ENCODE measurements at places on chromosomes 6 and 20.

- DNase-seq = no peak
Measured at GRCh38 chr6:14009431-14009830, 84.7 kb downstream of the RNF182 start.

- DNase-seq = no peak
Measured at GRCh38 chr6:111846066-111846465, 27.2 kb downstream of the FYN start.

DNA sequence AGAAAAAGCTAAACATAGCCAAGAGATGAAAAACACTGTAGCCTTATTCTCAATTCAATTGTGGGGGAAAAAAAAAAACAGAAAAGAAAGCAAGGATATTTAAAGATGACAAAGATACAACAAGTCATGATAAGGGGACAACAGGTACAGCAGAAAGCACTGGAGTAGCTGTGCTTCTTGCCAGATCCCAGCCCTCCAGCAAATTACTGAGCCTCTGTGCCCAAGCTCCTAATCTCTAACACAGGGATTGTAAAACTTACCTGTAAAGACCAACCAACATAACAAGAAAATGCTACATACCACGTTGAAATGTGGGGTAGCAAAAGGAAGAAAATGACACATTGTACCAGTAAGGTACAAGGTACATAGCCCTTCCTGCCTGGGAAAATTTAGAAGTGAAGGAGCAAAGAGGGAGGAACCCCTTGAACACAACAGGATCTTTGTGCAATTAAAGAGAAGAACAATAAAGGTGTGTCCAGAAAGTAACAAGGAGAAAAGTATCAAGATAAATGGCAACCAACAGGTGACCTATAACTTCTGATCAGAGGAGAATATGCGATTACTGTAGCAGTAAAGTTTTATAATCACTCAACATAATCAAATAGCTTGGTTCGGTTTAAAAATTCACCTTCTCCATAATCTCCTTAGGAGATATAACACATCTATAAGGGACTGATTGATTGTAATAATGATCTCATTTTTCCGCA is 30.6 kb downstream of the PREP start:
- no peak for DNase-seq

DNA sequence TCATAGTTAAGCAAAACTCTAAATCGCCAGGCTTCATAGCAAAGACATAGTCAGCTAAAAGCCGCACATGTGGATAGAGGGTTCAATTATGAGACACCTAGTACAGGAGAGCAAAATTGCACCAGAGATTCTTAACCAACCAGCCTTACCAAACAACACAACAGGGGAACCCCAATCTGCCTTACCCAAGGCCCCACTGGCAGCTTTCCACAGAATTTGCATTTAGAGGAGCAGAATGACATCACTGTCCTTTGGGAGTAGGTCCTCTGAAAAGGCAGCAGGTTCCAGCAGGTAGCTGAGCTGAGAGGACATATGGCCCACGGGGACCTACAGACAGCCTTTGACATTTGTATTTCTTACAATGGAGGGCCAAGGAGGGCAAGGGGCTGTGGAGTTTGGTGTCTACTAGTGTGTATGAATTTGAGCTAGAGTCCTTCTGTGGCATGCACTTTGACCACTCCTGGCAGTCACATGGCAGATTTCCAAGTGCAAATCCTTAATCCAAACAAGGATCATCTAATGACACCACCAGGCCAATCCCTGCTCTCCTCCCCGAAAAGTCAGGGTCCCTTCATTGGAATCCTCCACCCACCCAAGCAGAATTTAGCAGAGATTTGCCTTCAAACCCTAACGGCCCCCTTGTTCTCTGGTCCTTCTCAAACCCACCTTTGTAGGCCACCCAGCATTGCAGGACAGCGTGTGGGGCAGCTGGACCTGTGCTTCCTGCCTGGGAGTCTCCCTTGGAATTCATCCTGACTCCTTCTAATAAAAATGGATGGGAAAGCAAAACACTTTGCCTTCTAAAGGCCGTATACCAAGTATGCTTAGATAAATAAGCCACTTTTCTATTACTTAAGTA is 171.2 kb upstream of the SUPT3H start:
- no peak for DNase-seq

- no peak for DNase-seq
Measured at GRCh38 chr20:44914924-44915323, 5.1 kb downstream of the PABPC1L start.

Measured in stimulated activated CD8-positive, alpha-beta memory T cell treated with anti-CD3 and anti-CD28 coated beads, Interleukin-4, amount 100 ng/mL, for 1 hour (primary cell).